ENCODE measurements at places on chromosomes 3 and 15.

GRCh38 chr3:74049444-74049843 is 424.7 kb upstream of the PDZRN3 start:
- DNase-seq, result no peak

GRCh38 chr15:101667881-101668280 is 15.7 kb upstream of the TM2D3 start:
- DNase-seq, result no peak

DNA sequence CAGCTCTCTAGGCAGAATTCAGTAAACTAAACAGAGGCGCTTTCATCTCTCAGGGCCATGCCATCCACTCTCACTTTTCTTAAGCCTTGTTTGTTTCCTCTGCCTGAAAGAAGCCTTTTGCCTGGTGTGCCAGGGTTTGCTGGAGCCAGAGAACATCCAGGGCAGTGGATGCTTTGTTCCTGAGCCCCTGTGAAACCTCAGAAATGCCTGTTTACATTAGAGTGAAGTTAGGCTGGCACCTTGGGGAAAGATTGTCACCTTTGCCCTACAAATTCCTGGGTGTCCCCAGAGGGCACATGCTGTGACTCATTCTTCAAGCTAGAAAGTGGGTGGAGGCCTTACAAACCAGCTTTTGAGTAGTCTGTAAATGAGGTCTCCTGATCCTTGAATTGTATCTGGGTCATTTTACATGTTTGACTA is 10.7 kb upstream of the TRAK1 start:
- no peak for DNase-seq

DNA sequence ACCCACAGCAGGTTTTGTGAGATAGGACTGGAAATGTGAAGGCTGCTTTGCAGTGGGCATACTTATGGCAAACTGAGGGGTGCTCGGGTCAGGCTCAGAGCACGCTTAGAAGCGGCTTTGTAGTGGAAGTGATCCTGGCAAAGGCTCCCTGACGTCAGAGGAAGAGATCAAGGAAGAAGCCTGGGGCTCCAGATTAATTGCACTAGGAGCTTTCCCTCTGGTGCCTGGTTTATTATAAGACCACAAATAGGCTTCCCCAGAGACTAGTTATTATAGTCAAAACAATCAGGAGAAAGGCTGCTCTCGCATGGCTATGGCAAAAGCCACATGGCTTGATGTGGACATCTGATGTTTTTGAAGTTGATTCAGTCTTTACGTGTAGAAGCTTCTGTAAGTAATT is 515.1 kb downstream of the GABRG3 start:
- DNase-seq, result no peak
